ENCODE measurements at places on chromosomes 6 and 20.

DNA sequence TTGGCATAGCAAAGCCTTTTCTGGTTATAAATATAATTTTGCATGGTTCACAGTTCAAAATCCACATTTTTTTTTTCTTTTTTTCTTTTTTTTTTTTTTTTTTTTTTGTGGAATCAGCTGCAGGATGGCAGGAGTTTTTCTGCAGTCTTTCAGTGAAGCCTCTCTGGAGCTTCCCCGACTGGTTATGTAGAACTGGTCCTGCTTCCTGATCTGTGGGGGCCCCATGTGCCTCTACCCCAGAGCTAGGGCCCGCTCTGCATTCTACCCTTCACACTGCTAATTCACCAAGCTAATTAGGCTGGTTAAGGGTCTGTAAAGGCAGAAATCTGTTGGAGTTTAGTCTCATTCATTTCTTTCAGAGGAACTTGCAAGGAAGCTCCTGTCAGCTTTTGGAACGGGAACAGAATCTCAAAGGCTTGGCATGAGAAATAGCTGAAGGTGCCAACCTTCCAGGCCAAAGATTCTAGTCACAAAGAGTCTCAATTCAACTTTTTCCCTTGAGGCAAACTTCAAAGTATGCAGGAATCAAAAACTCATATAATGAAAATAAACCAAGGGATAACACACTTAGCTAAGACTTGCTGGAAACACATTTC lies 45.5 kb downstream of the HMGN3 start:
- no peak for DNase-seq

- DNase-seq = peak; percentile 41
Observed at GRCh38 chr20:46174469-46175126, 56.5 kb downstream of the CD40 start.

DNA sequence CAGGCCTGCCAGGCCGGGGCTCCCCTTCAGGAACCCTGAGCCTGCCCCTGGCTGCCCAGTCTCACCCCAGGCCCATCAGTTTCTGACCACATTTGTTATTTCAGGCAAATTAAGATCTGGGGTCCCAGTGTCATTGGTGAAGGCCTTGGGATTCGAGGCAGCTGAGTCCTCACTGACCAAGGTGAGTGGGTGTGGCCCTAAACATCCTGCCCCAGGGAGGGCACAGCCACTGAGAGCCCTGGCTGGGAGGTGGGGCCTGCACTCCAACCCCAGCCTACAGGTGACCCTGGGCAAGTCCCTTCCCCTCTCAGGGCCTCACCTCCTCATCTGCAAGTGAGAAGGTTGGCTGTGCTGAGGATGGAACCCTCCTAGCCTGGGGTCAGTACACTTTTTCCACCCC lies 23.8 kb downstream of the BPIFB1 start:
- no peak for DNase-seq

GRCh38 chr6:31336896-31337496 lies 20.0 kb downstream of the HLA-B start:
- no peak for DNase-seq

GRCh38 chr6:150093397-150093796 lies 24.5 kb upstream of the ULBP3 start:
- DNase-seq = no peak

GRCh38 chr6:136063096-136063495 lies 187.0 kb downstream of the MTFR2 start:
- no peak for DNase-seq

DNA sequence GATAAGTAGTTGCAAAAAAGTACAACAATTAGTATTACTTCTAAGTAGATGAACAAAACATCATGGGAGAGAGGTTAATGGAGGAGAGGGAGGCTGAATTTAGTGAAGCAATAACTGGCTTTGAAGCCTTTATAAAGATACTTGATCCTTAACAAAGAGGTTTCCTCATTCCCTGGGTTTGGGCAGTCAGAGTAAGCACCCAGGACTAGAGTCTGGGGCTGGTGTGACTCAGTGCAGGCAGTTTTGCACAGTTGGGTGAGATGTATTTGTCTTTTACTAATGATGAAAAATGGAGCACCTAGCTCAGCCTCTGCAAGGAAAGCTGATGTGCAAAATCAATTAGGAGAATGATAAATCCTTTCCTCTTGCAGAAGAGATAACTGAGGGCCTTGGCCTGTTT lies 11.8 kb upstream of the OPN5 start:
- no peak for DNase-seq

DNA sequence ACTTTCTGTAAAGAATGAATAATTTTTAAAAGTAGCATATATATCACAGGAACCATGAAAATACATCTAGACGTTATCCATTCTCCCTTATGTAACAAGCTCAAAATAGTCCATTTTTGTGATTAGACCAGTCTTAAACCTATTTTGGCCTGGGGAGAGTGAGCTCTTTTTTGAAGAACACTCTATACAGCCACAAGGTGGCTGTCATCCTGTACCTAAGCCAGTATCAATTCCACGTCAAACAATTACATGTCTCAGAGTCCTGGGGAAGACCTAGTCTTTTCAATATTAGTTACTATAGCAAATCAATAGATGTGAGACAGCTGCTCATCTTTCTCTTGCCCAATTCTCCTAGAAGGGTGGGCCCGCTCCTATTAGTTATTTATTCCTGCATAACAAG lies 28.4 kb downstream of the FBXO5 start:
- no peak for DNase-seq

DNA sequence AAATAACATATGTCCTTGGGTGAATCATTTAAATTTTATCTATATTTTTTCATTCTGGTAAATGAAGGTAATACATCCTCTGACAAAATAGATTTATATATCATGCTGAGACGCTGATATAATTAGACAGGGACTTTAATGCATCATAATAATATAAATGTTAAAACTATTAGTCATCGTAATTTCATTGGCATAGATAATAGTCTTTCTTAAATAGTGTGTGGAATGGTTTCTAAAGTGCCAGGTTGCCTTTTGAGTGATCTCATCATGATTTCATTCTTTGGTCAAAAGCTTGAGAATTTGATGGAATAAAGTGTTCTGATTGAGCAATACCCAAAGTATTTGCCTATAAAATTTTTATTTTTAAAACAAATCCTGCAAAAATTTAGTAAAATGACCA lies 43.2 kb upstream of the BMP5 start:
- DNase-seq = no peak

DNA sequence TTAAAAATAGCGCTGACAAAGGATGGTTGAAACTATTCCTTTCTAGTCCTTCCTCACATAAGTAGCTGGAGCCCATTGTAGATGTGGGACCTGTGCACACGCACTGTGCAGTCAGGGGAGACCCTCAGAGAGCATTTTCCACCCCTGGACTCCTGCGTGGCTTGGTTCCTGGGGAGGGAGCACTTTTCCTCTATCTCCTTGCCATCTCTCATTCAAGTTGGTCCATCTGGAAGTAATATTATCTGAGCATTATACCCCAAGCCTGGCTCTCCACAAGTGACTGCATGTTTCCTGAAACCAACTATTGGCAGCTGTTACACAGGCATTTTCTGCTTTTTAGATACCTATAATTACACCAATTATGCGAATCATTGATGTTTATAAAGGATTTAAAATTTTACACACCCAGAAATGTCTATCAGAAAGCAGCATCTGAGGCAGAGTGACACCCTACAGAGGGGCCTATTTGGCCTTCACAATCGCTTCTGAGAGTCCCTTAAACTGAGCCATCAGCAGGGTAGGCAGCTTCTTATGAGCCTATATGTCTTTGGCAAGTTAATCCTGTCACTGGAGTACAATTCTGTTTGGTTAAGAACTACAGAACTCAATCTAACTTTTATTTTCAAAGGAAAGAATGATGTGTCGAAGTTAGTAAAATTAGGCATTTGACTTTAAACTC lies 18.7 kb downstream of the SOX4 start:
- DNase-seq = peak; percentile 49

DNA sequence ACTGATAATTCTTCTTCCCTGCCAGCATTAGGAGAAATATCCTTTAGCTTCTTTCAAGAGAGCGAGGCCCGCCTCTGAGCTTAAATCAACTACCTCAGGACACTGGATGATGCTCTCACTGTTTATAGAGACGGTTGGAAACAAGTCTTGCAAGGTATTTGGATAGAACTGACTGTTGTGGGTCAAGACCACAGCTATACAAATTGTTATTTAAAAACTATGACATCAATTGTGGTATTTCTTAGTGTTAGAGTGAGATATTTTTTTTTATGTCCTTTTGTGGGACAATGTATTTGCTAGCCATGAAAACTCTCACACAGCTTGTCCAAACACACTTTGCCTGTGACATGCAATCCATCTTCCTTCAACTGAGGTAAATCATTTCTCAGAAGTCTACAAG lies 136.3 kb upstream of the PHACTR1 start:
- no peak for DNase-seq

DNA sequence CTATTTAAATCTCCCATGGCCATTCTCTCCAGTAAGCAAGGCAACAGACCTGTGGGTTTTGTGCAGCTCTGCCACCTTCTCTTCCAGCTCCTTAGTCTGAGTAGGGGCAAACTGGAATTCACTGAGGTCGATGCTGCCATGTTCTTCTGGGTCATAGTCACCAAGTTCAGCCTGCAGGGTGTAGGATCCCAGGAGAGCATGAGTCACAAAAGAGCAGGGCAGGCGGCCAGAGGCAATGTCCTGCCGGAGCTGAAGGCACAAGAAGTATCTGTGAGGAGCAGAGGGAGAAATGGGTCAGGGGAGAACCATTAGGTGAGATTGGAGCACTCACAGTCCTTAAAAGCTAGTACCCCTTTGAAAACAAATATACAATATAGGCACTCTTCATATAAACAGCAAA lies 73.7 kb downstream of the SMLR1 start:
- no peak for DNase-seq

- DNase-seq = no peak
Observed at GRCh38 chr6:5997420-5997987, 9.2 kb downstream of the NRN1 start.

GRCh38 chr6:36908747-36909146 lies 23.0 kb downstream of the C6orf89 start:
- DNase-seq = no peak

- no peak for DNase-seq
Observed at GRCh38 chr20:24116611-24117010, 128.0 kb upstream of the GGTLC1 start.

DNA sequence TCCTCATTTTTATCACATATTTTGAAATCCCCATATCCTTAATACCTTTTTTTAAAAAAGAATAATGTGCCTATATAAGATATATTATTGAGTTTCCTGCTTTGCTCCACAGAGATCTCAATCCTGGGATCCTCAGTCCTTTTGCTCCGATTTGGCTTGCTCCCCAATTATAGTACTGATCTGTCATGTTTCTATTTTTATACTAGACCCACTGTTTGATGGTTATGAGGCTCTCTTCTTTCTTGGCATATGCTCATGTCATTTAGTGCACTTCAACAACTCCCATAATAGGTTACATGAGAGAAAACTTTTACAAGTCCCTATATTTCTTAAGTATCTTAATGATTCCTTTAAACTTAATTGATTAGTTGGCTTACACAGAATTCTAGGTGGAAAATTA lies 958.5 kb upstream of the EPHA7 start:
- DNase-seq = no peak

DNA sequence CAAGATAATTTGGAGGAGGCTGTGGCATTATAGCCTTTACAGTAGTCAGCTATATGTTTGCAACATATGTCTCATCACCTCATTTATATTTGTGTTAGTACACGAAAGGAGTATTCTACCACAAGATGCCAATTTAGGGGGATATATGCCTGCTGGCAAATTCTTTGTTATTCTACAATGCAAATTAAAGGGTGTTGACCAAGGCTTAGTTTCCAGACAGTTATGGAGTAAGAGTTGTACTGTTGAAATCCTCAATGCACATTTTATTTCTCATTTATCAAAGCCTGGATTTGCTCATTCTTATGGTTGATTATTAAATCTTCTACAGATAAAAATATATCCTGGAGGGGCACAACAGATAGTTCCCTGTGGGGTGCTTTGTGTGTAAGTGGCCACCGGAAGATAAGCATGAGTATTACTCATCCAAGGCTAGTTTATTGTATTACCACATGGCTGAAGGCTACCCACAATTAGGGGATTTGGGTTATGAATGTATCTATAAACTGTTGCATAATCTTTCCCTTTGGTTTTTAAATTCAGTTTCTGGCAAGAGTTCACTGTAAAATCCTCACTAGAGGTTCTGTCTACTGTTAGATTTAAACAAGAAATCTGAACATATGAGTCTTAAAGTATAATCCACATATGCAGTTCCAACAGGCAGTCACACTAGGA lies 9.0 kb downstream of the CST9 start:
- DNase-seq = no peak

DNA sequence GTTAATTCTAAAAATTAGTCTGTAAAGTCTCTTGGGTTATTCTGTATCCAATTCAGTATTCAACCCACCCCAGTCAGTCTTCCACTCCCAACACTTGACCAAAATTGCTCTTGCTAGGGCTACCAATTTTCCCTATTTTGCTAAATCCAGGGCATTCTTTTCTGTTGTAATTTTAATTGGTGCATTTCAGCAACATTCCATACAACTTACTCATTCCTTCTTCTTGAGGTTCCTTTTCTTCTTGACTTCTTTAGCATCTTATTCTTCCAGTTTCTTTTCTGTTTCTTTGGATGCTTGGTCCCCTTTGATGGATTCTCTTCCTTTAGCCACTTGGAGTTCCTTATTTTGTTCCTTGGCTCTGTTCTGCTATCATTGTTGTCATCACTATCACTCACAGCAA lies 11.2 kb upstream of the GRM1 start:
- DNase-seq = no peak

- no peak for DNase-seq
Observed at GRCh38 chr6:82989736-82990290, 75.8 kb downstream of the UBE3D start.

DNA sequence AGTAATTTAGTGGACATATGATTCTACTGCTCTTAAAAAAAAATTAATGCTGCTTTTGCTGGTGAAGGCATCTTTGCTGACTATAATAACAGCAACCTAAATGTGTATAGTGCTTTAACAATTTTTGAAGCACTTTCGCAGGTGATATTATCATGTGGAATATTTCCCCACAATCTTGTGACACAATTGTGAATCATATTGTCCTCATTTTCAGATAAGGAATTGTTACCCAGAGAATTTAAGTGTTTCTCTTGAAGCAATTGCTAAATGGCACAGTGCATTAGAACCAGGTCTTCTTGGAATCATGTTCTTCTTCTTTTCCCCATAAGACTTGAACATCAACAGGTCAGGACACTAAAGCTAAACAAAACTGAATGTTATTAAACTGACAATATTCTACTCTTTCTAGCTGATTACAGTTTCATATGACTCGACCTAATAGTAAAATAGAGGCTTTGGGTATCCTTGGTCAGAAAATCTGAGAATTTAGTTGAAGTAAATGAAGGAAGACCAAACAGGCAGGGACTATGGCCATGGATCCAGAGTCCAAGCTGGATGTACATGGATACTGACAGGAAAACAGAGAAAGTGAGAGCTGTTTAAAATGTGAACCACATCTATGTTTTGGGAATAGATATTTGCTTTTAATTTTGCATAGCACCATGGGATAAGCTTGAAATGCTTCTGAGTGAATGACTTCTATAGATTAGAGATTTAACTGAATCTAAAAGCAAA lies 121.8 kb upstream of the SLC35B3 start:
- DNase-seq = no peak

- DNase-seq = peak; percentile 40
Observed at GRCh38 chr6:25629198-25629576, 22.8 kb upstream of the SCGN start.
